ENCODE measurements at places on chromosomes 2 and 18.

GRCh38 chr2:218370410-218371063 is 11.5 kb upstream of the SLC11A1 start:
- DNase-seq, result no peak

- DNase-seq, result no peak
Measured at GRCh38 chr2:146927080-146927711, 917.6 kb upstream of the ACVR2A start.

DNA sequence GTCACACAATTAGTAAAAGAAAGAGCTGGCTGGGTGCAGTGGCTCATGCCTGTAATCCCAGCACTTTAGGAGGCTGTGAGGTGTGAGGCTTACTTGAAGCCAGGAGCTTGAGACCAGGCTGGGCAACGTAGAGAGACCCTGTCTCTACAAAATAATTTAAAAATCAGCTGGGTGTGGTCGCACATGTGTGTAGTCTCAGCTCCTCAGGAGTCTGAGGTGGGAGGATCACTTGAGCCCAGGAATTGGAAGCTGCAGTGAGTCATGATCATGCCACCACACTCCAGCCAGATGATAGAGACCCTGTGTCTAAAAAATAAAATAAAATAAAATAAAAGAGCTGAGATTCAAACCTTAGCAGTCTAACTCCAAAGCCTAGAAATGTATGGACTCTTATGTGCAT is 39.0 kb upstream of the NEDD4L start:
- no peak for DNase-seq

GRCh38 chr18:34707670-34708069 is 2.4 kb upstream of the DTNA start:
- DNase-seq, result no peak

DNA sequence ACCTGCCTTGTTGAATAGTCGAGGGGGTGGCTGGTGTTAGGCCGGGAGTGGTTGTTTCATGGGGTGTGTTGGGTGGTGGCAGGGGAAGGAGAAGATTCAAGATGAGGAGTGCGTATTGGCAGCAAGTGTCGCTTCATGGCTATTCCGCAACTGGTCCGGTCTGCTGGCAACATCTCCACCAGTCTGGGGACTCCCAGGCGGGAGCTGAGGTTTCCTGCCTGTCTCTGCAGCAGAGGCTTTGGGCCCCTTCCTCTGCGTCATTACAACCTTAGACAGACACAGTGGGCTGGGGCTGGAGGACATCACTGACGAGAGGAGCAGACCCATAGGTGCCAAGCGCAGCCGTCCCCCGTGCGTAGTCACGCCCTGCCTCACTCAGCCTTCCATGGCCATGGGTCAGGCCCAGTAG is 64.0 kb upstream of the MCFD2 start:
- DNase-seq, result no peak

- no peak for DNase-seq
Measured at GRCh38 chr2:82839036-82839435, 1620.0 kb downstream of the SUCLG1 start.

GRCh38 chr2:181468811-181469210 is 11.6 kb downstream of the ITGA4 start:
- DNase-seq, result no peak

DNA sequence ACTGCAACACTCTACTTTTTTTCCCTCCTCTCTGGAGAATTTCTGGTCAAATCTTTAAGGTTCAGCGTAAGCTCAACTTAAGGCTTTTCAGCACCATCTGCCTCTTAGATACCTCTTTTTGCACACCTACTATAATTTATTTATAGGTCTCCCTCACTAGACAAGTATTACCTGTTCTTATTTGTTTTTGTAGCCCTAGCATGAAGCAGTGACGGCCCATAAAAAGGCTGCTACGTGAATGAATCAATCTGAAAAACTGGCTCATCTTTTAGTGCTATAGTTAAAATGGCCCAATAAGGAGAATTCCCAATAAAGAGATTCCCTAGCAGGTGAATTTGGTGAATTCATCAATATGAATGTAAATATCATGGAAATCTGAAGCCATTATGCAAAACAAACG is 6.5 kb downstream of the RNF149 start:
- DNase-seq, result no peak

DNA sequence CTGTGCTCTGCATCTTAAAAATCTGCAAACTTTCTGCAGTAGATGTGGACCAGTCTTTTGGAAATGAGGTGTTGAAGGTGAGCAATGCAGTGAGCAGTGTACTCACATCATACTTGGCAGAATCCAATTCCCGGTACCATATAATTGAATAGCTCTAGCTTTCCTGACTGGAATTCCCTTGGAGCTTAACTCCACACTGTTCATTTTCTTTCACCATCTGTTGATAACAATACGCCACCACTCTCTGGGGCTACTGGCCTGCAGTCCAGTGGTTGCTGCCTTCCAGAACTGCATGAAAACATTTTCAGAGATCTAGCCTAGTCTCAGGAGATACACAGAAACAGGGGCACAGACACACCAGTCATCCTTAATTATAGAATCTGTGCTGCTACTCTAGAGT is 820.0 kb upstream of the NXPH2 start:
- no peak for DNase-seq

- no peak for DNase-seq
Measured at GRCh38 chr18:79937103-79937860, 14.2 kb downstream of the SLC66A2 start.

DNA sequence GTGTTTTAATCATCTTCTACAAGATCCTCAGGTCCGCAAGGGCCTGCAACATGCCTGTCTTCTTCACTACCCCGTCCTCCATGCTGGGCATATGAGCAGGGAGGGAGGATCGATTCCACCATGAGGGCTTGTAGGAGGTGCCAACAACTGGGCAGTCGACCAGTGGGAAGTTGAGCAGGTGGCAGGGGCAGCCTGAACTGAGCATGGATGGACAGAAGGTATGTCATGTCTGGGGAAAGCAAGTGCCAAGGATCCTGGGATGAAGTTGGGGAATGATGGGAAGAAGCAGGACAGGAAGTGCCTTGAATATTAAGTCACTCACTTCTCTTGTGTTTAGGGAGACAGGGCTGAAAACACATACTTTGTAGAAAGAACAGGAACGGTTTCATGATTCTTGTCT is 44.7 kb downstream of the CTIF start:
- DNase-seq, result no peak

DNA sequence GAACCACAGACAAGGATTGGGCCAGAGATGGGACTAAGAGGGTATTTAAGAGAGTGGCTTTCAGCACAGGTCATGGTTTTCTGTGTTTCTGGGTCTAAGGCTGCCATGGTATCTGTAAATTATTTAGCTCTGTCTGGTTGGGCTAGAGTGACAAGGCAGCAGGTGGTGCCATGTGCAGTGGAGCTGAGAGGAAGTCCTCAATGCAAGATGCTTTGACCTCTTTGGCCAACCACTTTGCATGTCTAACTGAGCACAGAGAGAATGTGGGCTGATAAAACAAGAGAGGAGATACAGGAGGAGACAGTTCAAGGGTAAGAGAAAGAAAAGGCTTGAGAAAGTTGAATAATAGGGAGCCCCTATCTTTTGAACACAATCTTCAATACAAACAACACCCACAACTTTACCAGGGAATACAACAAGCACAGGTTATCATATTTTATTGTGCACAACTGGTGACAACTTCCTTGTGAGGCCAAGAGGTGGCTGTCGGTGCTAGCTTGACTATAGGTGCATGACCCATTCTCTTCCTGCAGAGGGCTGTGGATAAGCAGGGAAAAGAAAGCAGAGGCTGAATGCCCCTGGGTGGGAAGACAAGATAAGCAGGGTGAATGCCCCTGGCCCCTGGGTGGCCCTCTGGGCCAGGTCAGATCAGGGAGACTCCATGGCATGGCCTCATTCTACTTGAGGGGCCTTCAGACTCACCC is 12.3 kb downstream of the FLACC1 start:
- DNase-seq, result no peak

- DNase-seq, result no peak
Measured at GRCh38 chr2:126835261-126835660, 63.4 kb upstream of the TEX51 start.

DNA sequence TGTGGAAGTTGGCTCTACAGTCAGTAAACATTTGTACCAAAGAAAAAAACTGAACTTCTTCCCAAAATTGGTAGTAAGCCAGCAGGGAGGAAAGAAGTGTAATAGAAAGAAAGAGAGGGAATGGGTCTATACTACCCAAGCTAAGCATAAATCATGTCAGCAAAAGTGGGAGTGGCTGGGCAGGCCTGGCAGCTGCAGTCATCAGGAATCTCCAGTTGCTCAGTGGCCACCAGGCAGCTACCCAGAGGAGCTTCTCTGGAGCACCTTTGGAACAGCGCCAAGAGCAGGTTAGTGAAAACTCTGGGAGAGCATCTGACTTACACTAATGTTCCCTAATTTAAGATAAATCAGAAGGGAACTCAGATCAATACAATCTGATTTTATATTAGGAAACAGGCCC is 14.3 kb downstream of the FRZB start:
- no peak for DNase-seq

- DNase-seq, result no peak
Measured at GRCh38 chr2:209680596-209680995, 91.0 kb upstream of the UNC80 start.

- no peak for DNase-seq
Measured at GRCh38 chr2:30266051-30266621, 34.8 kb downstream of the LBH start.

- DNase-seq, result no peak
Measured at GRCh38 chr18:58177004-58177717, 133.1 kb downstream of the NEDD4L start.

GRCh38 chr2:191051825-191052778 is 38.1 kb upstream of the STAT1 start:
- DNase-seq, result no peak

Measured in stimulated activated CD4-positive, alpha-beta T cell treated with anti-CD3 and anti-CD28 coated beads, TNF-alpha, amount 100 ng/mL, for 24 hours (primary cell).